ENCODE measurements at places on chromosomes 1 and 21.

- no peak for DNase-seq
These were observed 338.2 kb downstream of the ASTN1 start for GRCh38 chr1:176826265-176826664.

DNA sequence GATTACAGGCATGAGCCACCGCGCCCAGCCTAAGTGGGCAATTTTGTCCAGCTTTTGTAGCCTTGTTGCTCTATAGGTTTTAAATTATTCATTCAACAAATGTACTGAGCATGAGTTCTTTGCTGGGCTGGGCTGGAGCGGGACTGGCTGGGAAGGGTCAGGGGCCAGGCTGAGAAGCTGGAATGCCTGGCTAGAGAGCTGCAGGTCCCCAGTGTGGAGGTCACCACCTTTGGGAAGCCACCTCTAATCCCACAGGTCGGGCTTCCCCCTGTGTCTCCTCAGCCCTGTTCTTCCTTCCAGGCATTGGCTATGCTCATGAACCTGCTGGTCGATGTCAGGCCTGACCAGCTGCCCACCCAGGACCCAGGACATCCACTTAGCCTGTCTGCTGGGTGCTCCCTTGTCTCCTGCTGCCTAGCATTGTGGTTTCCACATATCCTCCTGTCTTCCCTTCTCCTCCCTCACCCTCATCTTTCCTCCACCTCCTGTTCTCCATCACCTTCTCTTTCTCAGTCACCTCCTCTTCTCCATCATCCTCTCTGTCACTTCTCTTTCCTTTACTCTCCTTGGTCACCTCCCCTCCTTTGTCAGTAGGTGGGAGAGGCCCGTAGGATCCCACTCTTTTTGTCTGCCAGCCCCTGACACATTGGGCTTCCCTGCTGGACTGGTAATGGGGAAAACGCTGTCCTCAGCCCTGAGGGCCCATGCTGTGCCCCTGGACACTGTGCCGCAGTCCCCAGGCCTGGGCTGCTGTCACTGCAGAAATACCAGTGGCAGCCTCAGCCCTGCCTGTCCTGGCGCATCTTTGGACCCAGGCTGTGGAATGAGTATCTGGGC is 23.8 kb downstream of the SERINC2 start:
- DNase-seq: no peak

- peak; percentile 50 for DNase-seq
These were observed 43.2 kb upstream of the KCTD3 start for GRCh38 chr1:215523906-215524305.

GRCh38 chr1:22717037-22717760 is 6.6 kb downstream of the EPHB2 start:
- DNase-seq: peak; percentile 57

- no peak for DNase-seq
These were observed 4.1 kb downstream of the OLFML3 start for GRCh38 chr1:113983391-113983790.

DNA sequence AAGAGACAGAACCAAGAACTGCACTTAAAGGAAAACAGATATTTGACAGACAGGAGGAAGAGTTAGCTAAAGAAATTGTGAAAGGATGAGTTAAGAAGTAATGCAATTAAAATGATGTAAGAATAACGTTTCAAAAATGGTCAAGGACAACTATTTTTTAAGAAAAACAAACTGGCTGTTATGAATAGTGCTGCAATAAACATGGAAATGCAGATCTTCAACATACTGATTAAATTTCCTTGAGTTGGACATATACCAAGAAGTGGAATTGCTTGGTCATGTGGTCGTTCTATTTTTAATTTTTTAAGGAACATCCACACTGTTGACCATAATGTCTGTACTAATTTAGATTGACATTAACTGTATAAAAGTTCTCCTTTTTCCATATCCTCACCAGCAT is 23.1 kb upstream of the PHTF1 start:
- peak; percentile 62 for DNase-seq

DNA sequence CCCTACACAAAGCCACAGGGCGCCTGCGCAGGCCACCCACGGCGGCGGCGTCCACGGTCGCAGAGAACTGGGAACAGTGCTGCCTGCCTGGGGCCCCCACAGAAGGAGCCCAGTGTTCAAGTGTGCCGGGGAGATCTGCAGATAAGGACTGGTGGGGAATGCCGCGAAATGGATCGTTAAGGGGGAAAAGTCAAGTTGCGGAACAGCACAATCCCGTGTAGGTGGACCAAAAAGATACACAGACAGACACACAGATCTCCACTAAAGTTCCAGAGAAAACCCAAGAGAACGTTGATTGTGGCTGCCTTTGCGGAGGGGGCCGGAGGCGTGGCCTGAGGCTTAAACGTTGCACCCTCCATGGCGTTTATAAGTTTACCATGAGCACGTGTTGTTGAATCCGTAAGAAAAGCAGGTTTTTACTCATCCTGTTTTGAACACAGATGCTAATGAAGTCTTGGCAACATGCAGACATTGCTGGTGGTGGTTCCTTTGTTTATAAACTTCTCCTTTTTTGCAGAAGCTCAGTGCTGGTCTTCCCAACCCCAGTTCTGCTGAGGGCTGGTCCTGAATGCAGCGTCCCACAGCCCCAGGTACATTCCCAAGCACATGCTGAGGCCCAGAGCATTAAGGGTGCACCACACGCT is 4.1 kb downstream of the SPATC1L start:
- DNase-seq: no peak

GRCh38 chr1:10117865-10118264 is 85.1 kb downstream of the UBE4B start:
- no peak for DNase-seq

- DNase-seq: peak; percentile 51
These were observed at the start of gene BMP8A for GRCh38 chr1:39491146-39491921. TSS of gene BMP8A (plus strand) at chr1:39491636. CDS start at chr1:39491992, 356 bp downstream.

- DNase-seq: no peak
These were observed 80.9 kb downstream of the MTR start for GRCh38 chr1:236875975-236876374.

DNA sequence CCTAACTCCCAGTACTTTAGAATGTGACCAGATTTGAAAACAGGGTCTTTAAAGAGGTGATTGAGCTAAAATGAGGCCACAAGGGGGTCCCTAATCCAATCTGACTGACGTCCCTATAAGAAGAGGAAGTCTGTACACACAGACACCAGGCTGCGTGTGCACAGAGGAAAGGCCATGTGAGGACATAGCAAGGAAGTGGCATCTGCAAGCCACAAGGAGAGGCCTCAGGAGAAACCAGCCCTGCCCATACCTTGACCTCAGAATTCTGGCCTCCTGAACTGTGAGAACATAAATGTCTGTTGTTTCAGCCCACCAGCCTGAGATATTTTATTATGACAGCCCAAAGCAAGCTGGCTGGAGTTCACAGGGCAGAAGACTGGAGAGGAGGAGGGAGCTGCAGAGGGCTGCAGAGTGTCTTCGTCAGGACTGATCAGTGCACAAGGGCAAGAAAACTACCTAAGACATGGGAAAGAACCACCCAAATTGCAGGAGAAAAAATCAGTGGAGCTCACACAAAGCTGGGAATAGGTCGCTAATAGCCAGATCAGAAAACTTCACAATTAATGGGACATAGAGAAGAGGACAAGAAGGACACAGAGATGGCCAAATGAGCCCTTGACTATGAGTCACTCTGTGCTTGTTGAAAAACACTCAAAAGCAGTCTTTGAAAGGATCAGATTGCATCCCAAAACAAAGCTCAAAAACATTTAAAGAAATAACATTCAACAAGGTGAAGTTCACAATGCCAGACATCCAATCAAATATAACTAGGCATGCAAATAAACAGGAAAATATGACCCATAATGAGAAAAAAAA is 14.1 kb upstream of the WNT9A start:
- peak; percentile 18 for DNase-seq

GRCh38 chr1:219296430-219297355 is 123.0 kb downstream of the LYPLAL1 start:
- DNase-seq: no peak

DNA sequence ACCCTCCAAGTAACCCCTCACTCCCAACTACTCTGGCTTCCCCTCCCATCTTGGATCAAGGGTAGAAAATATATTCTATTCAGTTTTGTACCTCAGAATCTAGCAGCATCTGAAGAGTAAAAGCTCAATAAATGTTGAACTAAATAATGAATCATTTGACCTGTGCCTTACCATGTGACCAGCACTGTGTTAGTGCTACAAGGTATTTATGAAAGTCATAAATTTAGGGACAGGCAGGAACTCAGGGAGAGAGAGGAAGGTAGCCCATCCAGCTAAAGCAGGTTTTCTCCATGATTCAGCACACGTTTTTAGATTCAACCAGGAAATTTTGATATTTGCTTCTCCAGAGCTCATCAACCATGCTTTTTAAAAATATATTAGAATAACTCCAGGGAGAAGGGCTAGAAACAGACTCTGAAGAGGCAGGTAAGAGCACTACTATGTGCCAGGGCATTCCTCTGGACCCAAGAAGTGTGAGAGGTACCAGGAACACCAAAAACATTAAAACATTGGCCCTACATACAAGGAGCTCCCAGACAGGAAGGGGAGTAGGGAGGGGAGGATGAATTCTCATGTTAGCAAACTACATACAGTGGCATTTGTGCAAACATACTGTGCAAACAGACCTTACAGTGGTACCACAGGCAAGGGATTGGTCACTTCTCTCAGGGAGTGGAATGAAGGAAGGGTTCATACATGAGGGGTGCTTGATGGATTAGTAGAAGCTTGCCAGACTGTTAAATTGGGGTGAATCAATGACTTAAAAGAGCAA is 64.3 kb downstream of the FYB2 start:
- no peak for DNase-seq

- DNase-seq: no peak
These were observed 41.5 kb upstream of the SRSF10 start for GRCh38 chr1:24021403-24022266.

- peak; percentile 64 for DNase-seq
These were observed 1.2 kb upstream of the CAP1 start for GRCh38 chr1:40039245-40039756.

GRCh38 chr1:228259368-228259894 is 51.6 kb downstream of the OBSCN start:
- DNase-seq: no peak

- DNase-seq: no peak
These were observed 9.2 kb downstream of the ADCY10 start for GRCh38 chr1:167904652-167905130.

DNA sequence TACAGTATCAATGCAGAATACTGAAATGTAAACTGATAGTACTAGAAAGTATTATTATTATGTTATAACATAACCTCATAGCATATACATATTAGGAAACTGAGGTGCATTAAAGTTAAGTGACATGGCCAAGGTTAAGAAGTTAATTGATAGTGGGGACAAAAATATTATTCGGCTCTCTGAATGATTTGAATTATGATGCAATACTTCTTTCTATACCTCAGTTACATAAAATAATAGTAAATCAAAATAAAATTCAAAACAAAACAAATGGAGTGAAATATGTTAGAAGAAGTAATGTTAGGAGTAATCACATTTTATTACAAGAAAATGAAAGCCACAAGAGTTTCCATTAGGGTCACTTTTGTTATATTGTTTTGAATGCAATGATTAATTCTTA is 455.2 kb downstream of the PLA2G4A start:
- DNase-seq: no peak

- peak; percentile 61 for DNase-seq
These were observed 38.2 kb downstream of the ETS2 start for GRCh38 chr21:38843806-38844503.

DNA sequence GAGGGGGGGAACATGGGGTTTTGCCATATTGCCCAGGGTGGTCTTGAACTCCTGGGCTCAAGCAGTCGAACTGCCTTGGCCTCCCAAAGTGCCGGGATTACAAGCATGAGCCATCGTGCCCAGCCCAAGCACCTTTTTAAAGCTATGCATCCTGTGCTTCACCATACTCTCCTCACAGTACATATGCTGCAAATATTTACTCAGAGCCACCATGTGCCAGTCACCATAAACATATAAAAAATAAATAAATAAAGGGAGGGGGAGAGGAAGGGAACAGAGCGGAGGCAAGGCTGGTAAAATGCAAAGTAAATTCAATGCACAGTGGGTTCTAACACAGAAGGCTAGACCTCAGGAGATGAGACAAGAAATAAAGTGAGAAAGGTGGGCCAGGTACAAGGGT is 64.7 kb downstream of the CAPZB start:
- DNase-seq: no peak

- no peak for DNase-seq
These were observed 385.9 kb upstream of the LYPLAL1 start for GRCh38 chr1:218787826-218788225.

DNA sequence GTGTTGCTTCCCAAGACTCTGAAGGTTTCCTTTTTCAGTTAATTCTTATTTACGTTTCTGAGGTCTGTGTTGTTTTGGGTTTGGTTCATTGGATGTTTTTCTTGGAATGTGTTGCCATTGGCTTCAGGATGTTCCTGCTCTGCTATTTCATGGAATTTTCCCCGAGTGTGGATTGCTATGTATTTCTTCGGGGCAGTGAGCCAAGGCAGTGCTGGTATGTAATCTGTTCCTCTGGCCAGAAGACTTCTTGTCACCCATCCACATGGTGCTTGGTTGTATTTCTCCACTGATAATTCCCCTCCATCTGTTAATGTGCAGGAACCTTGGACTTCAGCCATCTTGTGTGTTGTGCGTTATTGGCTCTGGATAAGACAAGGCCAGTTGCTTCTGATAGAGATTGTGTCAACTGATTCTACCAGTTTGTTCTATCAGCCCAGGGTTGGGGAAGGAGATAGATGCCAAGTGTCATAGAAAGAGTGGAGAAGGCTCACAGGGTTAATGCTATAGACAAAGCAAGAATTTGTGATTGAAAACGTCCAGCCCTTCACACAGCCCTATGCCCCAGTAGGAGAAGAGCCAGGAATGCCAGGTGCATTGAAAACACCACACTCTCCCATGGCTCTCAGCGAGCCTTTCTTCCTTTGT is 505.2 kb downstream of the PLPP3 start:
- DNase-seq: no peak

DNA sequence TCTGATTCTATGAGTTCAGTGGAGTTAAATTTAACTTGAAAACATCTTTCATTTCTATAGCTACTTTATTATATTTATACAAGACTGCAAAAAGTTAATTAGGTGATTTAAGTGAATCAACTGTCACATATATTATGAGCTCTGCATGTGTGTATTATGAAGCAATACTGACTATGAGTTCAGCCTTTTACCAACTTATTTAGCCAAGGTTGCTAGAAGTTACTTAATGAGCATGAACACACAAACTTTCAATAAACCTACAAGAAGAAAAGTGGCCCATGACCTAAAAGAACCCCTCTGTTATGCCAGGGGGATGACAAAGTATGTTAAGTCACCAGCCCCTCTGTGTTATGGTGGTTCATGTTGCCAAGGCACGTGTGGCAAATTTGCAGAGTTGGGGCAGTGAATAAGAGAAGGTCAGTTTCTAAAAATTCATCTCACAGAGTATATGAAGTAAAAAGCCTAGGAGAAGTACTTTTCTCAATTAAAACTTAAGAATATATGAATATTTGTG is 86.7 kb upstream of the LYPLAL1 start:
- peak; percentile 40 for DNase-seq

- DNase-seq: no peak
These were observed 29.6 kb upstream of the CADM3 start for GRCh38 chr1:159141584-159142390.

DNA sequence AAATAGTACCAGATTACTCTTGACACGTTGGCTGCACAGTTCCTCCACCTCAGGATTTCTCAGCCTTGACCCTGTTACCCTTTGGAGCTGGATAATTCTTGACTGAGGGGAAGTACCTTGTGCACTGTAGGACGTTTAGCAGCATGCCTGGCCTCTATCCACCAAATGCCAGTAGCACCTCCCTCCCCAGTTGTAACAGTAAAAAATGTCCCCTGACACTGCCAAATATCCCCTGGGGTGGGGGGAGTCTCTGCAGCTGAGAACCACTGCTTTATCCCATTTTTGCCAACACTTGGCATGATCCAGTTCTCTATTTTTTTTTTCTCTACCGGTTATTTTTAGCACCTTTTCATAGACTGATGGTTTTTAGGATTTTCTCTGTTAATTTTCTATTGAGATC is 34.0 kb downstream of the C1orf198 start:
- no peak for DNase-seq
